ENCODE measurements at places on chromosomes 6 and 20. TPM values are rescaled to one million over a fixed set of nuclear protein-coding genes. Genes with fewer than 3 reads are reported as not detected.
A peak's percentile ranks its signal among the peaks of the same experiment; 100 is the strongest.

DNA sequence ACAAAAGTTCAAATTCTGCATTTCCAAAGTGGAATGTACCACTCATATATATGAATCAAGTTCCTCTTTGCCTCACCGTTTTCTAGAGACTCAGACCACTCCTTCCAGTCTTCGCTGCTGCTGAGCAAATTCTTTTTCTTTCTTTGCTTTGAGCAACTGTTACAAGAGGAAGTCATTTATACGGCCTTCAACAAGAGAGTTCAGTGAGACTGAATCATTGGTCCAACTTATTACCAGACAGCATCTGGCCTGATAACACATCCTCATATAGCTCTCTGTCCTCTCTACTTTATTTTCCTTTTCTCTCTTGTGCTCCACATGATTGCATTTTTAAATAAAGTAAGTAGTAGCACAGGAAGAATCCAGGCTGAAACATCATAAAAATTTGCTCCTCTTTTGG is 652.7 kb downstream of the PHF3 start:
- H3K4me3 ChIP-seq, result no peak overlapping the region
- no peaks in the 10 kb centered on the region for H3K36me3 ChIP-seq
- no peaks in the 10 kb centered on the region for H3K4me1 ChIP-seq
- no peak overlapping the region for H3K27ac ChIP-seq
- no peaks in the 10 kb centered on the region for H3K27me3 ChIP-seq

- no peaks in the 10 kb centered on the region for H3K36me3 ChIP-seq
- H3K4me1 ChIP-seq, result peaks cover 4% of the 10 kb centered on the region
- DNase-seq, result no peak
Measured at GRCh38 chr6:148869585-148869984, 122.8 kb downstream of the UST start.

- no peaks in the 10 kb centered on the region for H3K27me3 ChIP-seq
- peaks cover 32% of the 10 kb centered on the region for H3K4me1 ChIP-seq
- no peaks in the 10 kb centered on the region for H3K36me3 ChIP-seq
- no peak overlapping the region for H3K4me3 ChIP-seq
Measured at GRCh38 chr6:153208706-153209105, 77.6 kb upstream of the RGS17 start.

GRCh38 chr20:35968930-35969329 is 540 bp downstream of the CNBD2 start:
- peaks cover 4% of the 10 kb centered on the region for H3K4me1 ChIP-seq
- H3K27me3 ChIP-seq, result no peaks in the 10 kb centered on the region
- DNase-seq, result no peak
- no peak overlapping the region for H3K27ac ChIP-seq

DNA sequence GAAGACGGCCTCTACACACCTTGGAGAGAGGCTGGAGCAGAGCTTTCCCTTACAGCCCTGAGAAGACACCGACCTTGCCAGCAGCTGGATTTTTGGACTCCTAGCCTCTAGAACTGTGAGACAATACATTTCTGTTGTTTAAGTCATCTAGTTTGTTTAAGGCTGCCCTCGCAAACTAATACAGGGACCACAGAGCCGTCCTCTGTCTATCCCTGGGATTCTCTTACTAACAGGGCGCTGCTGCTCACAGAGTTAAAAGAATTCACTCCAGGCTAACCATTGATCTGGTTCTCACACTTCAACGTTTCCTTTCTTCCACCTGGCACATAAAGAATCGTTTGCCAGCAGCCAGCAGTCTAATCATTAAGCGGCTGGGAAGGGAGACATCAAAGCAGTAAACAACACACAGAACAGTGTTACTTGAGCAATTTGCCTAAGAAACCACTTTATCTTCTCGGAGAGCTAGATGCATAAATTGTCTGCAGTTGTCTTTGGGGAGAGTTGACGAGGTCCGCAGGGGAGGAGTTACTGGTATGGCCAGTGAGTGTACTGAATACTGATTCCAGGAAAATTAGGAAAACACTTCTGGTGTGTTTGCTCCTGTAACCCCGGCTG is 103.5 kb upstream of the AKAP12 start:
- H3K36me3 ChIP-seq, result no peaks in the 10 kb centered on the region
- peaks cover 17% of the 10 kb centered on the region for H3K4me1 ChIP-seq
- DNase-seq, result no peak
- peak overlapping the region; percentile 14 for H3K4me3 ChIP-seq
- no peaks in the 10 kb centered on the region for H3K27me3 ChIP-seq

GRCh38 chr6:101716810-101717209 is 323.3 kb downstream of the GRIK2 start:
- no peaks in the 10 kb centered on the region for H3K4me1 ChIP-seq
- no peak overlapping the region for H3K4me3 ChIP-seq
- H3K27me3 ChIP-seq, result no peaks in the 10 kb centered on the region
- H3K36me3 ChIP-seq, result no peaks in the 10 kb centered on the region
- no peak overlapping the region for H3K27ac ChIP-seq
- DNase-seq, result no peak

DNA sequence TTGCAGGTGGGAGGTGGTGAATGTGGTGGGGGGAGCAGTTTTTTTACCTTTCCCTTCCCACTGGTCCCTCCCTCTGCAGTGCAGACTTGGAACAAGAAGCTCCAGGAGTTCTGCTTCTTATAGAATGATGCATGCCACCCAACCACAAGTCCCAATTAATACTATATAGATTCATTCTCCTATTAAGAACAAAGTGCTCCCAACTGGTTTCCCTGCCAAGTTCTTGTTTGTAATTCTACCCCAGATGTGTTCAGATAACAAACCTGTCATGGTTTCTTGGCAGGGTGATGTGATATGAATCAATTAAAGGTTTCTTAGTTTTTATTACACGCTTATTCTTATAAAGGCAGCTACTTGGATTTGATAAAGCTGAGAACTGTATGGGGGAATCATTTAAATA is 23.9 kb downstream of the HDDC2 start:
- H3K4me1 ChIP-seq, result no peaks in the 10 kb centered on the region
- DNase-seq, result no peak
- H3K27me3 ChIP-seq, result no peaks in the 10 kb centered on the region
- H3K36me3 ChIP-seq, result peaks cover 30% of the 10 kb centered on the region
- H3K27ac ChIP-seq, result no peak overlapping the region

- DNase-seq, result no peak
- no peak overlapping the region for H3K4me3 ChIP-seq
- H3K36me3 ChIP-seq, result no peaks in the 10 kb centered on the region
- H3K4me1 ChIP-seq, result no peaks in the 10 kb centered on the region
Measured at GRCh38 chr6:46821458-46821881, 28.3 kb downstream of the MEP1A start.

DNA sequence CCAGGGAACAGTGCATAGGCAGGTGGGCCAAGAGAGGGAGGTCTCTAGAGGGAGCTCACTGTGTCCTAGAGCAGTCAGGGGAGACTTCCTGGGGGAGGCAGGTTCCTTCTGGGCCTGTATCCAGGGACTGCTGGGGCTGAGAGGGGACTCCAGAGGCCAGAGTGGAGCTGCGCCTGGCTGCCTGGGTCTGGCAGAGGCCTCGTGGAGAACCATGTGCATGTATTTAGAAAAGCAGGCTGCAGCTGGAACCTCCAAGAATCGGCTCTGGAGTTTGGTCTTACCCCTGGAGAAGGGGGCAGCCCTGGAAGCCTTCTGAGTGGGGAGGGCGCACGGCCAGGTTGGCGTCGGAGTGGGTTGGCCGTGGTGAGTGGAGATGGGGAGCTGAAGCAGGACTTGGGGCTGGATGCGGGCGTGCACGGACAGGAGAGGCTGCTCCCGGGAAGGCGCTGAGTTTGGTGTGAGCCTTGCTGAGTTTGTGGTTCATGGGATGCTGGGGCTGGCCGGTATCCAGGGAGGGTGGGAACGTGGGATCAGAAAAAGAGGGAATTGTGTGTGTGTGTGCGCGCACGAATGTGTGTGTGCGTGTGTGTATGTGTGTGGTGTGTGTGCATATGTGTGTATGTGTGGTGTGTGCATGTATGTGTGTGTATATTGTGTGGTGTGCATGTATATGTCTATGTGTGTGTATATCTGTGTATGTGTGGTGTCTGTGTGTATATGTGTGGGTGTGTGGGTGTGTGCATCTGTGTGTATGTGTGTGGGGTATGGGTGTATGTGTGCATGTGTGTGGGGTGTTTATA is 10.8 kb downstream of the VSTM2L start:
- peaks cover 13% of the 10 kb centered on the region for H3K4me1 ChIP-seq
- H3K36me3 ChIP-seq, result no peaks in the 10 kb centered on the region
- peaks cover 25% of the 10 kb centered on the region for H3K27me3 ChIP-seq

GRCh38 chr6:29759457-29759856 is 36.2 kb downstream of the HLA-F start:
- H3K4me1 ChIP-seq, result no peaks in the 10 kb centered on the region
- H3K36me3 ChIP-seq, result no peaks in the 10 kb centered on the region
- H3K27me3 ChIP-seq, result peaks cover 4% of the 10 kb centered on the region
- H3K4me3 ChIP-seq, result no peak overlapping the region
- peak; percentile 9 for DNase-seq

DNA sequence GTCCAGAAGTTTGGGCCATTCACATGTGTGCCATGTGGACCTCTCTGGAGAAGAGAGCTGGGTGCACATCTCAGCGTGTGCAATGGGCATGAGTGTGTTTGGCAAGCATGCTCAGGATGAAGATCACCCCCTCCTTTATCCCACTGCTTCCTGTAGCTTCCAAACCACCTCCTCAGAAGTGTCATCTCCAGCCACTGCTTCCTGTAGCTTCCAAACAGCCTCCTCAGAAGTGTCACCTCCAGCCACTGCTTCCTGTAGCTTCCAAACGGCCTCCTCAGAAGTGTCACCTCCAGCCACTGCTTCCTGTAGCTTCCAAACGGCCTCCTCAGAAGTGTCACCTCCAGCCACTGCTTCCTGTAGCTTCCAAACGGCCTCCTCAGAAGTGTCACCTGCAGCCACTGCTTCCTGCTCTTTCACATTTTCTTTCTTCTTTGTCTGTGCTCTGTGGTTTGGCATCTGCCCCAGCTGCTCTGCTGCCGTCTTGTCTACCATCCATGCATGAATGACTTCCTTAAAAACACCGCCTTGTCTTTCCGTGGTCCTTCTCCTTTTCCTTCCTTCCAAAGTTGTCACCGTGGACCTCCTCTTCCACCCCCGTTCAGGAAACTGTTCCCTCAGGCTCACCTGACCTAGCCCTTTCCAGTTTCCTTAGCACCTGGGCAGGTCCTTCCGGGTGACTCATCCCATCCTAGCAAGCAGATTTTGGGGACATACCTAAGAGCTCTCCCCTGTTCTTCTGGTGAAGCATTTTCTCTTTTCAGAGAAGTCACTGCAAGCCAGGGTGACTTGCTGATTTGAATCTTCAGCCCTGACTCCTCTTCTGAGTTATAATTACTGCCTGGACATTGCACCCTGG is 43.5 kb upstream of the TIAM2 start:
- H3K27ac ChIP-seq, result no peak overlapping the region
- no peaks in the 10 kb centered on the region for H3K27me3 ChIP-seq
- no peaks in the 10 kb centered on the region for H3K4me1 ChIP-seq
- no peaks in the 10 kb centered on the region for H3K36me3 ChIP-seq

DNA sequence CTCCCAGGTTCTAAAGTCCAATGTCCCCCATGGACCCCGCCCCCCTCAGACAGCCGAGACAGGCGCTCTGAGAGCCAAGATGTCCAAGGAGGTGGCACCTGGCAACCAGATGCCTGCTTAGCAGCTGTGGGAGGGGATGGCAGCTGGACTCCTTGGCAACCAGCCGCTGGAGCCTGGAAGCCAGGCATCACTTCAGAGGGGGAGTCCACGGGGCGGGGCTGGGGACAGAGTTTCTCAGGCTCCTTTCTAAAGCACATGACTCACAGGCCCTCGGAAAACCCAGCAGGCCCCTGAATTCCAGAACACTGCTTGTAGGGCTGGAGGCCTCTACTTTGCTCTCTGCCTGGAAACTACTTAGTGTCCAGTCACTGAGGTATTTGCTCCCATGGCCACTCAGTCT is 51.5 kb downstream of the PREX1 start:
- H3K4me1 ChIP-seq, result peaks cover under 1% of the 10 kb centered on the region
- H3K36me3 ChIP-seq, result no peaks in the 10 kb centered on the region
- H3K27me3 ChIP-seq, result no peaks in the 10 kb centered on the region
- DNase-seq, result no peak
- H3K27ac ChIP-seq, result no peak overlapping the region
- no peak overlapping the region for H3K4me3 ChIP-seq

- DNase-seq, result no peak
- H3K27me3 ChIP-seq, result no peaks in the 10 kb centered on the region
- no peak overlapping the region for H3K4me3 ChIP-seq
Measured at GRCh38 chr6:63099772-63100459, 111.4 kb upstream of the FKBP1C start.

DNA sequence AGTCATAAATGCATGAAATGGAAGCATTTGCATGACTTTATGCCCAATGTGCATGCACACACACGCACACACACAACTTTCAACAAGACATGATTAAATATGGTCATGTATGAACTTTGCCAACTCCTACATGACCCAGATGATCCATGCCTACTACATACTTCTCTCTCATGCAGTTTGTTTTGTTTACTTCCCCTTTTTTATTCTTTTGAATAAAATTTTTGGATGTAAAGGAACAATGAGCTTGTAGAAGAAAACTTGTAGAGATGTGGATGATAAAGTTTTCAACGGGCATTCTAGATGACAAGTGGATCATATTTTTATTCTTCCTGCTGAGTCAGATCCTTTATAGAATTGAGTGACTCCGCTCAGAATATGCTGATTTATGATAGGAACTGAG is 50.8 kb upstream of the AIG1 start:
- H3K27me3 ChIP-seq, result no peaks in the 10 kb centered on the region
- no peak overlapping the region for H3K27ac ChIP-seq
- no peaks in the 10 kb centered on the region for H3K4me1 ChIP-seq
- no peaks in the 10 kb centered on the region for H3K36me3 ChIP-seq

- no peak for DNase-seq
- H3K27ac ChIP-seq, result no peak overlapping the region
- no peak overlapping the region for H3K4me3 ChIP-seq
- H3K27me3 ChIP-seq, result peaks cover 39% of the 10 kb centered on the region
Measured at GRCh38 chr20:62710886-62711702, 2.5 kb downstream of the NTSR1 start.

DNA sequence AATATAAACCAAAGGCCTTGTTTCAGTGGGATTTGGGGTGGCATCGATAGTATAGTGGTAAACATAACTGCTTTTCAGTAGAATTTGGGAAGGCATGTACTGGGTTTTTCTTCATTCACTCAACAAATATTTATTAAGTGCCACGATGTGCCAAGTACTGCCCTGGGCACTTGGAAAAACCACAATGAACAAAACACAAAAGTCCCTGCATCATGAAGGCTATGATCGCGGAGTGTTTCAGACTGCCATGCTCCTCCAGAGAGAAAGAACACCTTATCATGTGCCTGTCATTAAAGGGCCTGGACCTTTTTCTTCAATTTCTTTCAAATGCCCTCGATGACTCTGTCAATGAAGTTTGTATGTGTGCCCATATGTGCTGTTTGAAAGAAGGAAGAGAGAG is 59.2 kb upstream of the CEP85L start:
- no peaks in the 10 kb centered on the region for H3K36me3 ChIP-seq
- peaks cover 13% of the 10 kb centered on the region for H3K4me1 ChIP-seq
- no peak overlapping the region for H3K4me3 ChIP-seq
- DNase-seq, result no peak
- H3K27ac ChIP-seq, result no peak overlapping the region

Gene HRH3
- 0.15 TPM for total RNA-seq

Gene RIPPLY2
- 0.06 TPM for total RNA-seq

Gene TP53TG5
- not detected for total RNA-seq

Gene MYCT1
- not detected for total RNA-seq

Gene CASS4
- total RNA-seq, result 4.9 TPM

Gene ABHD16B
- total RNA-seq, result not detected

Gene DZANK1
- total RNA-seq, result 1.9 TPM

Gene SLC22A3
- not detected for total RNA-seq

Gene NECAB3
- total RNA-seq, result 30.8 TPM

Gene KCNK17
- not detected for total RNA-seq

Gene IMPG1
- 0.25 TPM for total RNA-seq

Gene KIAA1755
- 1.4 TPM for total RNA-seq

Gene CAP2
- 15.1 TPM for total RNA-seq

Gene HCRTR2
- 0.04 TPM for total RNA-seq

All from SJCRH30 (cell line).